ENCODE measurements at places on chromosomes 12 and 14.
A peak's percentile ranks its signal among the peaks of the same experiment; 100 is the strongest.

- no peak overlapping the region for H3K27ac ChIP-seq
- H3K4me1 ChIP-seq: peaks cover 5% of the 10 kb centered on the region
These were observed 67.8 kb downstream of the PELI2 start for GRCh38 chr14:56185992-56186391.

DNA sequence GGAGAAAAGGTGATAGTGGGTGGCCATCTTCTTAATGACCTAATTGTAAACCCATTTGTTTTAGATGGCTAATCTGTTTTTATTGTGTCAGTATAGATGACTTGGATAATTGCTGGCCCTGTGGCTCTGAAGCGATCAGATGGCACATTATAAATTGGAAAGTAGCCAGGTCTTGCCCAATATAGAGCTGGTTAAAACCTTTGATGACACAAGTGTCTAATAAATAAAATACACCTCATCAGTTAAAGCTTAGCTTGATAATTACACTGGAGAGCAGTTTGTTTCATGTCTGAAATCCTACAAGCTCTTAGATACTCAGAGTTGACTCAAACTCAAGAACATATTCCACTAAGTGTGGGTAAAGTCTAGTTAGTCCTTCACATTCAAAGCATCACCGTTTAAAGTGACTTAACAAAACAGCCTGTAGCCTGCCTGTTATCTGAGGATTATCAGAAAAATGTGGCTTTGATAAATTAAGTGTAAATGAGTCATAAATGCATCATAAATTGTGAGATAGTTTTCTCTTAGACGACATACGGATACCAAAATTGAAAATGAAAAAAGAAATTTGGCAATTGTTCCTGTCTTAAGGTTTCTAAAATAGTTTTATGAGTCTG, 280.9 kb downstream of the LRIG3 start:
- H3K27ac ChIP-seq: no peak overlapping the region
- no peak overlapping the region for H3K4me3 ChIP-seq
- H3K4me1 ChIP-seq: no peaks in the 10 kb centered on the region
- no peaks in the 10 kb centered on the region for H3K27me3 ChIP-seq

DNA sequence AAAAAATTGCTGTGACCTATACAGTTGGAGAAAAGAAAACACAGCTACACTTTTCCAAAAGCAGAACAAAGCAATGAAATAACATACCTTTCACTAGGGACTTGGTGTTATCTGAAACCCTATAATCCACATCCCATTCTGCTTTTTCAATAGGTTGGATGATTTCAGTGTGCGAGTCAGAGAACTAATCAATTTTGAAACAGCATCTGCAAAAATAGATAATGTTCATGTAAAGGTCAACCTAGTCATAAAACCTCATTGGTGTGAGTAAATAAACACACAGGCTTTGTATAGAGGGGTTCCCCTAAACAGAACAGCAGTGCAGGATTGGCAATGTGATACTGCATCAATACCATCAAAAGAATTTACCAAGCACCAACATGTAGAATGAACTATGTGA, 173.0 kb upstream of the G2E3 start:
- H3K27me3 ChIP-seq: peaks cover 12% of the 10 kb centered on the region
- H3K36me3 ChIP-seq: no peaks in the 10 kb centered on the region
- no peak overlapping the region for H3K27ac ChIP-seq
- DNase-seq: no peak

- H3K4me1 ChIP-seq: no peaks in the 10 kb centered on the region
- no peaks in the 10 kb centered on the region for H3K36me3 ChIP-seq
- peaks cover 9% of the 10 kb centered on the region for H3K27me3 ChIP-seq
- H3K4me3 ChIP-seq: no peak overlapping the region
These were observed 93.6 kb downstream of the KCNK10 start for GRCh38 chr14:88229428-88229827.

DNA sequence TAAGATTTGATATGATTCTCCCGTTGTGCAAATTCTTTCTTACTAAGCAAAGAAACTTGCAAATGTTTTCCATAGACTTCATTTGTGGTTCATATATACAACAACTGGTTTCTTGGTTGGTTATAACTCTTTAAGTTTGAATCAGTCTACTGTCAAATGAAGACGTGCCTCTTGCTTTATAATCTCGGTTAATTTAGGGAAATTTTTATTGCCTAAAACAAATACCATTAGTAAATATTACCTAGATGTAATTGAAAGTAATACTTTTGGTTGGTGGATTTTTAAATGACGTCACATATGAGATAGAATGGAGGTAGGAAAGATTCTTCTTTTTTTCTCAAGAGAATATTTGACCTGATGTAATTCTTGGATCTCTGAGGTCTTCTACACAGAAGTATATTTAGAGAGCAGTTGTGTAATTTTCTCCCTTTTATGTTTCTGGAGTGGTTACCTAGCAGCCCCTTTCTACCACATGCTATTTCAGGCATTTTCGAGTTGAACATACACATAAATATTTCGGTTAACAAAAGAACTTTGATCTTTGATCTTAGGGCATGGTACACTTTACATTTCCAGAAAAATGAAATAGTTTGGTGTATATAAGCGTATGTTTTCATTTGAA, 1.7 kb downstream of the ATF7IP start:
- H3K36me3 ChIP-seq: peaks cover 36% of the 10 kb centered on the region
- peaks cover 11% of the 10 kb centered on the region for H3K4me1 ChIP-seq
- H3K27ac ChIP-seq: peak overlapping the region; percentile 97
- peak overlapping the region; percentile 87 for H3K4me3 ChIP-seq

GRCh38 chr14:34365309-34365915, 96.6 kb downstream of the SPTSSA start:
- H3K27ac ChIP-seq: no peak overlapping the region
- H3K27me3 ChIP-seq: peaks cover 33% of the 10 kb centered on the region
- H3K36me3 ChIP-seq: no peaks in the 10 kb centered on the region
- no peak for DNase-seq
- H3K4me3 ChIP-seq: no peak overlapping the region

DNA sequence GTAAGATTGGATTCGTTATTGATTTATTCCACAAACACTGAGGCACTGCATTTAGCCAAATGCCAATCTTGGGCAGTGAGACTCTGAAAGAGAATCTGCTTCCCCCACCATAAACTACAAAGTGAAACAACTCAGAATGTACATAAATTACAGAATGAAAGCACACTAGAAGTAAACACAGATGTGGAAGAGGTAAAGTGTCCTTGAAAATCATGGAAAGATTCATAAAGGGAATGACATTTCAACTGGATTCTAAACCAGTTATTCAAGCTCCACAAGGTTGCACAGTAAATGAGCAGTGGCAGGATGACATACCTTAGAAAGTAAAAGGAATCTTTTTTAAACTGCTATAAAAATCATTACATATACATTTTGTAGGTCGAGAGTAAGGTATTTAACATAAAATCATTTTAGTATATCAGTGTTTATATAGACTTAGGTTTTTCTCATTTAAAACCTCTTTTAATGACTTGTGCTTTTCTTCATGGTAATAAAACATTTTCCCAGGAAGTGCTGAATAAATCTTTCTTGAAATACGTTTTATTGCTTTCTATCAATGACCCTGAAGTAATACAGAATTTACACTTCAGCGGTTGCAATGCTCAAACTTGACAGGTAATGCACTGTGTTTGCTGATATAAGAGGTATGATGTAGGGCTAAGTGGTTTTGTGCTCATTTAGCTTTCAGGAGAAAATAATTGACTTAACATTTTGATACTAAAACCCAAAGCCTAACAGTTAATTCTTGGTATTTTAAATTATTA, 270.6 kb downstream of the NAV3 start:
- H3K36me3 ChIP-seq: no peaks in the 10 kb centered on the region
- H3K27me3 ChIP-seq: no peaks in the 10 kb centered on the region
- H3K27ac ChIP-seq: no peak overlapping the region
- no peaks in the 10 kb centered on the region for H3K4me1 ChIP-seq

DNA sequence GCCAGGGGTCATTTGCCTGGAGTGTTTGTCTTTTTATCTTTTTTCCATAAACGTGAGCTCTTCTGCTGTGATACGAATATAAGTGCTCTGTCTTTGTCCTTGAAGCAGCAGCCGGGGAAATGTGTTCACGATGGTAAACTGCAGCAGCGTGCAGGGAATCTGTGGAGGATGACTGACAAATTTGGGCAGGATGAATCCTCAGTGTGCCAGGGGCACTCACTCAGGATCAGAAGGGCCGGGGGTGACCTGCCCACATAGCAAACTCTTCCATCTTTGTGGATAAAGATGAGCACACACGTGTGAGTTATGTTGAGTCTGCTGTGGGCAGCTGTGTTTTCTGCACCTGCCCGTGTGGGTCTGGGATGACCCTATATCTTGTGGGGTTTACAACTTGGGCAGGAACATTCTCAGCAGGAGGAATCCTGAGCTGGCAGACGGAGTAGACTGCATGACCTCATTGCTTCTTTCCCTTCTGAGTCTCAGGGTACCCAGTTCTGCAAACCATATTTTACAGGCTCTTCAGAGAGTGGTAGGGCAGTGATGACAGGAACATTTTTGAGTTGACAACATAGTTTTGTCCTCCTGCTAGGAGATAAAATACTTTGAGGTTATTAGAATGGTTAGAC, 711 bp downstream of the ANO4 start:
- H3K27me3 ChIP-seq: peaks cover 38% of the 10 kb centered on the region
- no peaks in the 10 kb centered on the region for H3K36me3 ChIP-seq
- DNase-seq: no peak
- no peak overlapping the region for H3K27ac ChIP-seq

GRCh38 chr12:51242120-51242519, 3.5 kb downstream of the DAZAP2 start:
- H3K4me3 ChIP-seq: no peak overlapping the region
- peaks cover 42% of the 10 kb centered on the region for H3K4me1 ChIP-seq
- DNase-seq: no peak
- no peaks in the 10 kb centered on the region for H3K27me3 ChIP-seq

- peak overlapping the region; percentile 69 for H3K27ac ChIP-seq
- peaks cover 33% of the 10 kb centered on the region for H3K36me3 ChIP-seq
- DNase-seq: no peak
- H3K4me3 ChIP-seq: no peak overlapping the region
These were observed 9.2 kb downstream of the CD69 start for GRCh38 chr12:9751204-9752144.

DNA sequence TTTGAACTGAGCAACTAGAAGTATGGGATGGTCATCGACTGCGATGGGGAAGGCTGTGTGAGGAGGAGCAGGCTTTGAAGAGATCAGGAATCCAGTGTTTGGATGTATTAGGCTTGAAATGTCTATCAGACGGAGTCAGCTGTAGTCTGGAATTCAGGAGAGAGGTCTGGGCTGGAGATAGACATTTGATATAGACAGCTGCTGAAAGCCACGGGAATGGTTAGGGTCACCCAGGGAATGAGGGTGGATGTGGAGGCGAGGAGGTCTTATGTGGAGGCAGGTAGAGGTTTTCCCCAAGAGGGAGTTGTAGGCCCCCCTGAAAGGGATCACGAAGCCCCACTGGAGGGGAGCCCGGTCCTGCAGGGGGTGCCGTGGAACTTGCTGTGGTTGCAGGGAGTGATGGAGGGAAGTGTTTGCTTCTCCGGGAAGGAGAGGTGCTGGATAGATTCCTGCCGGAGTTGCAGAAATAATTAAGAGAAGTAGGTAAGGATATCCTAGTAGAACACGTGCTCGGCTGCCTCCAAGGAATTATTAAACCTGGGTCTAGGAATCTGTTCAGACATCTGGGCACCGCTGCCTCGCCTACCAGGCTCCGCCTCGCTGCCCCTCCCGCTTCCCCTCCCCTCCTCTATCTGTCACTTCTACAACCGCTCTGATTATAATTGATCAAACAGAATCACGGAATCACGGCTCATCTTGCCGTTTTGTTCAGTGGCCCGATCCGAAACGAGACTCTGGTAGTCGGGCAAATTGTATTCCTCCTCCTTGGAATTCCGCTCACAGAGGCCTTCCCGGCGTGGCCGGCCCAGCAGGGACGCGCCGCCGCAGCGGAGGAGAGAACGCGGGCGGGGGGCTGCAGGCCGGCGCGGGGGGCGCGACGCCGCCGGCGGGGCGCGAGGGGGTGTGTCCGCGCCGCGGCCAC, 826 bp upstream of the CACNA1C start:
- H3K4me1 ChIP-seq: peaks cover 24% of the 10 kb centered on the region
- DNase-seq: no peak
- H3K27ac ChIP-seq: no peak overlapping the region
- peak overlapping the region; percentile 61 for H3K4me3 ChIP-seq
- peaks cover 53% of the 10 kb centered on the region for H3K27me3 ChIP-seq

DNA sequence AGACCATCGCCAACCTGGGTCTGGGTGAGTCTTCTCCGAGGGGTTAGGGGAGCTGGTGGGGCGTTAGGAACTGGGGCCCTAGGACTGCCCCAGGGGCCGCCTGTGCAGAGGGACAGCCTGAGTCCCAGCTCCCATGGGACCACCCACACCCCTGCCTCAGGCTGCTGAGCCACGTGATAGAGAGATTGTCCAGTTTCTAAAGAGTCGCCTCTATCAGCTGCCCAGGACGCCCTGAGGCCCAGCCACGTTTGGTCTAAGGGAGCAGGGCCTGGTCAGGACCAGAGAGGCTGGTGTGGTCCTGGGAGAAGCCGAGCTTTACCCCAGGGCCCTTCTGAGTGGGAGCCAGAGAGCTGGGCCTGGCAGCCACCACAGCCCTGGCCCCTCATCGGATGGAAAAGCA, 107.1 kb downstream of the LGMN start:
- no peak for DNase-seq
- peaks cover 7% of the 10 kb centered on the region for H3K36me3 ChIP-seq
- peaks cover 4% of the 10 kb centered on the region for H3K4me1 ChIP-seq
- no peaks in the 10 kb centered on the region for H3K27me3 ChIP-seq
- H3K27ac ChIP-seq: no peak overlapping the region
- no peak overlapping the region for H3K4me3 ChIP-seq

DNA sequence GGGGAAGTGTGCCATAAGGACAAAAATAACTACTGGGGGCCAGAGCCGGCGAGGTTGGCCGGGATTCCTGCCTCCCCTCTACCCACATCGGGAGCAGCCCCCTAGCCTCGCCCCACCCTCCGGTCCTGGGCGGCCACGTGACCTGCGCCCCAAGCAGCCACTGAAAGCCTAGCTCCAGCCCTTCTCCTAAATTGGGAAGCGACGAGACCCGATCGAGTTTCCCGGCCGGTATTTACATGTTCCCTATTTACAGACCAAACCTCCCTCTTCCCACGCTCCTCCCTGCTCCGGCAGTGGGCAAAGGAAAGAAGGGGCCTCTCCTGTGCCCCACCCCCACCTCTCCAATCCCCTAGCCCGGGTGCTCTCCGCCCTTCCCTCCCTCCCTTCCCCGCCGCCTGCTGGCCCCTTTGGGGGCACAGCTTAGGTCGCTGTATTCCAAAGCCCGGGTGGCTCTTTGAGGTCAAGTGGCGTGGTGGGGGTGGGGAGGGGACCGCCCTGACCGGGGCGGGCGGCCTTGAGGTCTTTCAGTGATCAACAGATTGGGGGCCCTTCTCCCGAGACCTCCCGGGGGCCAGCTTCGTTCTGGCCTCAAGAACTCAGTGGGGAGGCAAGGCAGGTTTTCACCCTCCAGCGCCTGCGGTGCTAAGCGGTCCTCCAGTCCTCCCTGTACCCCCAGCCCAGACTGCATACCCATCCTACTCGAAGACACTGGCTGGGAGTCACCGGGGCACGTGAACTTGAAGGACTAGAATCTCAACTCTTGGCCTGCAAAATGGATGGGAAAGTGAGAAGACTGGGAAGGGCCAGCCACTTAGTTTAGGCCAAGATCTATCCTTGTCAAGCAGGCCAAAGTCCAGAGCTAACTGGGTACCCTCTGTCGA, 6.3 kb upstream of the CTDSP2 start:
- H3K4me1 ChIP-seq: peaks cover 41% of the 10 kb centered on the region
